ENCODE measurements at places on chromosomes 2 and 18.

GRCh38 chr2:215178121-215178520 is 39.7 kb upstream of the ABCA12 start:
- no peaks in the 10 kb centered on the region for H3K27me3 ChIP-seq
- no peak for DNase-seq

DNA sequence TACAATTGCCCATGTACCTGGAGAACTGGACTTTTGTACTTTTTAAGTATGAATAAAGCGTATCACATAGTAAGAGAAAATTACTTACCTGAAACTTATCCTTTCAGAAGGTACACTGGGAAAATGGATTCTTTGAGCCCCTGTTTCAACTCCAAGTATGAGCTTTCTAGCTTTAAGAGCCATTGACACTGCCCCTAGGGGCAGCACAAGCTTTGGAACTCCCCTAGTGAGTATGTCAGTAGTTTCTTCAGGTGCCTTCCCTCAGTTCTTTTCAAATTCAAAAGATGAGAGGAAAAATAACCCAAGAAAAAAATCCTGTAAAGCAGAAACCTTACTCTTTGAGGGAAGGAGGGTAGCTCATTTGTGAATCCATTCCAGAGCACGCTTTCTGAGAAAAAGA is 124.1 kb downstream of the MEMO1 start:
- H3K4me3 ChIP-seq: no peak overlapping the region
- H3K36me3 ChIP-seq: peaks cover 8% of the 10 kb centered on the region
- no peak overlapping the region for H3K27ac ChIP-seq
- DNase-seq: no peak
- H3K4me1 ChIP-seq: peaks cover 6% of the 10 kb centered on the region

GRCh38 chr2:113838744-113839444 is 51.0 kb upstream of the ACTR3 start:
- H3K4me3 ChIP-seq: no peak overlapping the region
- H3K36me3 ChIP-seq: peaks cover 5% of the 10 kb centered on the region
- no peaks in the 10 kb centered on the region for H3K27me3 ChIP-seq
- H3K27ac ChIP-seq: no peak overlapping the region

DNA sequence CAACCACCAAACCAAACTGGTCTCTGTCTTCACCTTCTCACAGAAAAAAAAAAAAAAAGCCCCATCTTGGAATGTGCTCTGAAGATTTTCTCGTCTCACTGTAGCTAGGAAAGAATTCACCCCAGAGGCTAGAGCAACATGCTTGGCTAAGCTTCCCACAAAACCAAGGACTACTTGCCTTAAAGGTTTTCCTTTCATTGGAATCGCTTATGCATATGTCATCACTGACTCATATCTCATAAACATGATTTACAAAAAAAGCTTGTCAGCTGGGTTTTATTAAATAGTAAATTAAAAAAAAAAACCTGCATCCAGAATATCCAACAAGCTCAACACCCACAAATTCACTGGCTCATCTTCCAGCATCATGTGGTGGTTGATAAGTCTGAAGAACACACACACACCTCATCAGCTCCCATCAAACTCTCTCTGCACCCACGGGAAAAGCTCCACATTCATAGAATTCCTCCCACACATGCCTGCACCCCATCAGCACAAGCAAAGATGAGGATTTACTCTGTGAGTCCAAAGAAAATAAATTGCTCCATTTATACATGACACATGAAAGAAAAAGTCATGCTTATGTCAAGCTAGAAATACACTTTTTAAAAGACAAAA is 182.0 kb upstream of the TRIB2 start:
- H3K36me3 ChIP-seq: no peaks in the 10 kb centered on the region
- no peak overlapping the region for H3K27ac ChIP-seq
- no peak overlapping the region for H3K4me3 ChIP-seq
- H3K4me1 ChIP-seq: peaks cover 24% of the 10 kb centered on the region
- peaks cover 11% of the 10 kb centered on the region for H3K27me3 ChIP-seq

- peaks cover 59% of the 10 kb centered on the region for H3K4me1 ChIP-seq
- no peaks in the 10 kb centered on the region for H3K27me3 ChIP-seq
- H3K4me3 ChIP-seq: no peak overlapping the region
Measured at GRCh38 chr18:13572148-13572547, 154.2 kb downstream of the FAM210A start.

Measured in activated T-helper 2 cell treated with anti-CD3 and anti-CD28 coated beads, Interferon-gamma antibody, Interleukin-2, Interleukin-4, amounts not matched to agents 10 μg/mL and 5 μg/mL and 100 μg/mL, durations not matched to agents 14 hours and 24 hours and 36 hours (primary cell).